ENCODE measurements at places on chromosomes 2 and 18.

- no peak for DNase-seq
These were observed 810.1 kb upstream of the POU3F3 start for GRCh38 chr2:104043864-104044263.

- no peak for DNase-seq
These were observed 97.2 kb downstream of the TMEM18 start for GRCh38 chr2:579961-580360.

DNA sequence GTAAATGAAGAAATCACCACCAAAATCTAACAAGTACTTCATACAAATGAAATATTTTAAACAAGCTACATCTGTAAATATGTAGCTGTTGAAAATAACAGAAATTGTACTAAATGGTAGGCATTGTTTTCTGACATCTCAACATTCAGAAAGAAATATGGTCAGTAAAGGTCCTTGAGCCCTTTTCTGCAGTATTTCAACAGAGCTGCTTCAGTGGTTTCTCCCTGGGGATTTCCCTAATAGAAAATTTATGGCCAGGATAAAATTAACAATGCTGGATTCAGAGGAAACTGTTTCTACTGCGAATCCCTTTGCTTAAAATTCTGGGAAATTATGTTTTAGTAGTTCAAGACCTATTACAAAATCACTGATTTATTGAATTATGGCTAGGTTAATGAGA lies 256.6 kb downstream of the PIEZO2 start:
- no peak for DNase-seq

DNA sequence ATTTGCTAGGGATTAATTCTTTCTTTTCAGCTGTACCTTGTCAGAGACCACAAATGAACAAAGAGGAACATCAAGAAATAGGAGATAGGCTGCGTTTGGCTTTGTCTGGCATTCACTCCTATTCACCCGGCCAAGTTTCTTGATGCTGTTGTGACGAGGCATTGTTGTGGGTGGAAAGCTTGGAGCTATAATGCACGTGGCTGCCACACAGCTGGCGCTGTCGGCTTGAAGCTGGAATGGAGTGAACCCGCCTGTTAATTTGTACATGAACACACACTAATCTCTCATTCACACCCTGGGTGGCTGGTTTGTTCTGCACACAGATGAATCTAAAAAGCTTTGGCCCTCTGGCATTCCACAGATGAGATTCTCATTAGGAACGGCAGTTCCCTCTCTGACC lies 274.9 kb upstream of the GYPC start:
- no peak for DNase-seq

- DNase-seq, result no peak
These were observed 138.8 kb downstream of the EVA1A start for GRCh38 chr2:75421986-75422385.

DNA sequence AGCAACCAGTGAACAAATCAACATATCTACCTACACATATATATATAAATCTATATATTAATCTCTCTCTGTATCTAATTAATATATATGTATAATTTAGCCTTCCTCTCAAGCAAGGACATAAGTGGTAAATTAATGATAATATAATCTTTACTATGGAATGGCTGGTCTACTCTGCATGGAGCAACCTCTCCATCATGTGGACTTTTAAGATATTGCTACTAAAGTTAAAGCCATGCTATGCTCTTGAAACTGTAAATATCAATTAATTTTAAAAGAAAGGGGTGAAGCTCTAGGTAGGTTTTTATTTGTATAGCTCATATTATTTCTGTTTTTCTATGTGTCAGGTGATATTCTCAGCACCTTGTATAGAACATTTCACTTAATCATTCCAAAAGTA lies 147.0 kb downstream of the PPP1R1C start:
- no peak for DNase-seq

DNA sequence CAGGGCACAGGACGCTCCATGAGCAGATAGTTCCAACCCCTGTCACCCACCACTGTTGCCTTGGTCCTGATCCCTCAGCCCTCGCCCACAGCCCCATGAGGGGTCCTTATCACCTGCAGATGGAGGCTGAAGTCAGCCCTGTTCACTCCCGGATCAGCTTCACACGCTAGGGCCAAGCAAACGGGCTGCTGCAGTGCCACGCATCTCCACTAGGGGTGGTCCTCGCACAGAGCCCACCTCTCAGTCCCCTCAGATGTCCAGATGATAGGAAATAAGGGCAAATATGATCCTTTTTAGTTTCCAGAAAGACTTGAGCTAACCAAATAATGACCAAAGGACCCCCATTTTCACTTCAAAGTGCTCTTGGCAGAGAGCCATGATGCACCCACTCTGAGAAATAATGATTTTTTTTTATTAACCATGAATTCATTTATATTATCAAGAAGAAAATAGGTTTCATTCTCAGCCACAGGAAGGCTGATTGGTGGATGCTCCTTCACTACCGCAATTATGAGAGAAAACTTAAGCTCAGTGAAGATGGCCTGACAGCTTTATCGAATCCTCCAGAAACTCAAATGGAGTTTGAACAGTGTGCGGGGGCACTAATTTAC lies 71.9 kb upstream of the KLHL29 start:
- DNase-seq, result no peak
